ENCODE measurements at places on chromosomes 3 and 15. TPM values are rescaled to one million over a fixed set of nuclear protein-coding genes. Genes with fewer than 3 reads are reported as not detected.

Gene EPB42
- not detected for total RNA-seq

Gene GOLGA6L7
- not detected for total RNA-seq

Gene PROS1
- 25.6 TPM for total RNA-seq

Gene ASB14
- total RNA-seq: not detected

Gene CPA3
- not detected for total RNA-seq

DNA sequence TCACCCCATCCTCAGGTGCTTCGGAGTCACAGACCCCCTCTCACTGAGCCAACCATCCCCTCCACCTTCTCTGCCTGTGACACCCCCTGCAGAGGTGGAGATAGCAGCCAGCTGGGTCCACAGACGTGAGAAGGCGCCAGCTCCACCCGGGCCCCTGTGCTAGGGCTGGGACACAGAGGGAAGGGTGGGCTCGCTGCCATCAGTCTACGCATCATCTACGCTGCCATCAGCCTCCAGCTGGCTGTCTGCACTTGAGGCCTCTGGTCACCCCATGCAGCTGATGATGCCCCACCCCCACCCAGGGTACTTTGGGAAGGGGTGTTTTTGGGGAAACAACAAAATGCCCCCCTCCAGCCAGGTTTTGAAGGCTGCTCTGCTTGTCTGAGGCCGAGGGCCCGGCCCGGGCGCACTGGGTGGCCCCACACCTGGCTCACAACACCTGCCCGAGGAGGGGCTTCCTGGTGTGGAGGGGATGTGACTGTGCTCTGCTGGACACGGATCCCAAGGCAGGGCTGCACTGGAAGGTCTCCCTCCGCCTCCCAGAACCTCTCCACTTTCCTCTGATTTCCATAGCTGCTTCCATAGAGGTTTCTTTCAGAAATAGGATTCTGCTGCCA, 163.4 kb upstream of the IQSEC1 start:
- H3K4me3 ChIP-seq: no peak overlapping the region
- DNase-seq: no peak
- H3K4me1 ChIP-seq: peaks cover 11% of the 10 kb centered on the region
- peaks cover 51% of the 10 kb centered on the region for H3K27me3 ChIP-seq

GRCh38 chr15:88019656-88020055, 236.9 kb downstream of the NTRK3 start:
- H3K27me3 ChIP-seq: no peaks in the 10 kb centered on the region
- no peak overlapping the region for H3K4me3 ChIP-seq
- no peaks in the 10 kb centered on the region for H3K4me1 ChIP-seq
- no peak for DNase-seq

- peaks cover 7% of the 10 kb centered on the region for H3K4me1 ChIP-seq
- peaks cover 12% of the 10 kb centered on the region for H3K36me3 ChIP-seq
- no peak for DNase-seq
- no peak overlapping the region for H3K4me3 ChIP-seq
Measured at GRCh38 chr15:59244337-59244736, 37.7 kb downstream of the LDHAL6B start.

GRCh38 chr3:73510334-73510733, 114.4 kb downstream of the PDZRN3 start:
- DNase-seq: no peak
- H3K27me3 ChIP-seq: no peaks in the 10 kb centered on the region
- H3K27ac ChIP-seq: peak overlapping the region; percentile 0
- H3K4me1 ChIP-seq: peaks cover 56% of the 10 kb centered on the region
- H3K4me3 ChIP-seq: no peak overlapping the region
- H3K36me3 ChIP-seq: no peaks in the 10 kb centered on the region

DNA sequence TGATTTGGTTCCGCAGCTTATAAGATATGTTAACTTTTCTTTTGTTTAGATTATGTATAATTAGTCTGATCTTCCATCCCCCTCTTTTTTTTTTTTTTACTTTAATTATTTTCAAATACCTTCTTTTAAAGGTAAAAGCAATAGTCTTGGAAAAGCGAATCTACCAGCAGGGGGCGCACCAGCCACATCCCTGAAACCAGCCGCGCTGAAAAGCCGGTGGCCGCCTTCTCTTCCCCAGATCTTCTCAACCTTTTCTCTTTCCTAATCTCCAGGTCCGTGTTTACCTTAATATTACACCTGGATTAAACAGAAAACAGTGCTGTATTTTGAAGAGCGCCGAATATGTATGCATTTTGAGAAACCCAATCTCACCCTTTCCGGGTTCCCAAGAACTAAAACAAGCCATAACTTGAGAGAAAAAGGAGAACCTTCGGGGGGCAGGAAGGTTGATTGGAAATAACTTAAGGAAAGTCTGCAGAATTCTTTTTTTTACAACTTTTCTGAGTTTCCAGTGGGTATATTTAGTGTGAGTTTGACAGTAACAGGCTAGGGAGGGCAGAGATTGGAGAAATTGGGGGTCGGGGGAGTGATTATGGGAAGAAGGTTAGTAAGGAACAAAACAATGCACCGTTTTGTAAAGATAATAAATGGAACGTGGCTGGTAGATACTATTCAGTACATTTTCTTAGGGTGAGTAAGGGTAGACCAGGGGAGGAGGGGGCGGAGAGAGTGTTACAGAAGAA, 2.0 kb upstream of the SOX2 start:
- no peak for DNase-seq
- peaks cover 55% of the 10 kb centered on the region for H3K27me3 ChIP-seq
- peaks cover 2% of the 10 kb centered on the region for H3K36me3 ChIP-seq
- no peak overlapping the region for H3K27ac ChIP-seq
- H3K4me1 ChIP-seq: peaks cover 14% of the 10 kb centered on the region

DNA sequence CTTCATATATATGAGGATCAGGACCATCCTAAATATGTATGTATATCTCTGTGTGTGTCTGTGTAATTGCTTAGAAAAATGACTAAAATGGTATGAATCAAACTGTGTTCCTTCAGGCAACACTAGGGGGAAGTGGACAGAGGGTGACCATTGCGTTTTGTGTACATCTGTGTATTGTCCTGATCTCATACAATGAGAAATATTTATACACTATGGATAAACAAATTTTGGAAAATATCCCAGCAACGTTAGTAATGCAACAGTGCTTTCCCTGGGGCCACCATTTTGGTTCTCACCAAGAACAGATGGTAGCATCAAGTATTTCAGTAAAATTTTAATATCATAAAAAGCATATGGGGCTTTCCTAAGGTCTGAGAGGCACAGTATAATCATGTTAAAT, 130.1 kb downstream of the PTPRG start:
- H3K4me3 ChIP-seq: no peak overlapping the region
- H3K27ac ChIP-seq: no peak overlapping the region
- peaks cover 19% of the 10 kb centered on the region for H3K4me1 ChIP-seq
- no peaks in the 10 kb centered on the region for H3K36me3 ChIP-seq
- no peaks in the 10 kb centered on the region for H3K27me3 ChIP-seq
- no peak for DNase-seq

GRCh38 chr3:38722781-38723568, 73.5 kb upstream of the SCN5A start:
- peaks cover 5% of the 10 kb centered on the region for H3K27me3 ChIP-seq
- DNase-seq: peak; percentile 81
- H3K4me3 ChIP-seq: no peak overlapping the region
- no peaks in the 10 kb centered on the region for H3K4me1 ChIP-seq
- no peak overlapping the region for H3K27ac ChIP-seq
- no peaks in the 10 kb centered on the region for H3K36me3 ChIP-seq

- H3K27me3 ChIP-seq: no peaks in the 10 kb centered on the region
- H3K4me1 ChIP-seq: peaks cover 5% of the 10 kb centered on the region
- no peak overlapping the region for H3K4me3 ChIP-seq
- no peak for DNase-seq
Measured at GRCh38 chr3:179706233-179706632, 53.4 kb downstream of the USP13 start.

DNA sequence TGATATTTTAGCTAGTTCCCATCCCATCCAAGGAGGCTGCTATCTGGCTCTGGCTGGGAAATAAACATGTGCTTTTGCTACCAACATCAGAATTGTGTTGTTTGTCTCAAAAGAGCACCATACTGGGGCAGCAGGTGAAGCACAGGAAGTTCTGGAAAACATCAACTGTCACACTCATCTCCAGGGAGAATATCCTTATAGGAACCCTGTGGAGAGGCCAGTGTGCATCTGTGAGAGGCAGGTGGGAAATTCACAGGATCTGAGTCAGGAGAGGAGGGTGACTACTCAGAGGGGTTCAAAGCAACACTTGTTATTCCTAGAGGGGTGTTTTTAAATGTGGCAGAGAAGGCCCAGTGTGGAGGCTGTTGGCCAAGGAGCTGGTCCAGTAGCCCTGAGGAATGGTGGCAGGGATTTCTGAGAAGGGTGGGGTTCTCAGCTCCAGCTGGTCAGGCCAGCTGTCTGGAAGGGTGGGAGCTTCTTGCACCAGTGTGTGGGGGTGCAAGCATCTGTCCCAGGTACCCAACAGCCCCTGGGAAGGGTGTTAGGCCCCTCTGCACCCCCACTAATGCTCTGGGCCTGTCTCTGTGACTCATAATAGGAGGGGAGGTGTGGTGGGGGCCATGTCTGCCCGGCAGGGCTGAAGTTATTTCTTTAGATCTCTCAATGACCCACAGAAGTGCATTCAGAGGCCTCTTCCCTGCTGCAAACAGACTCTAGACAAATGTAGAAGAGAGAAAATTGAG, 28.7 kb downstream of the RPSA start:
- H3K4me3 ChIP-seq: no peak overlapping the region
- H3K27ac ChIP-seq: no peak overlapping the region
- H3K27me3 ChIP-seq: no peaks in the 10 kb centered on the region
- H3K36me3 ChIP-seq: no peaks in the 10 kb centered on the region
- peaks cover 8% of the 10 kb centered on the region for H3K4me1 ChIP-seq
- no peak for DNase-seq

- H3K27ac ChIP-seq: no peak overlapping the region
- H3K36me3 ChIP-seq: peaks cover 6% of the 10 kb centered on the region
- DNase-seq: no peak
- H3K4me1 ChIP-seq: peaks cover 61% of the 10 kb centered on the region
- H3K27me3 ChIP-seq: no peaks in the 10 kb centered on the region
Measured at GRCh38 chr15:75663931-75664421, 16.3 kb downstream of the SNX33 start.
